Activated CD8-positive, alpha-beta memory T cell treated with anti-CD3 and anti-CD28 coated beads, Interleukin-2, amount 10 ng/mL, durations not matched to agents 7 days and 5 days (primary cell): ENCODE measurements at places on chromosomes 12 and 14.

DNA sequence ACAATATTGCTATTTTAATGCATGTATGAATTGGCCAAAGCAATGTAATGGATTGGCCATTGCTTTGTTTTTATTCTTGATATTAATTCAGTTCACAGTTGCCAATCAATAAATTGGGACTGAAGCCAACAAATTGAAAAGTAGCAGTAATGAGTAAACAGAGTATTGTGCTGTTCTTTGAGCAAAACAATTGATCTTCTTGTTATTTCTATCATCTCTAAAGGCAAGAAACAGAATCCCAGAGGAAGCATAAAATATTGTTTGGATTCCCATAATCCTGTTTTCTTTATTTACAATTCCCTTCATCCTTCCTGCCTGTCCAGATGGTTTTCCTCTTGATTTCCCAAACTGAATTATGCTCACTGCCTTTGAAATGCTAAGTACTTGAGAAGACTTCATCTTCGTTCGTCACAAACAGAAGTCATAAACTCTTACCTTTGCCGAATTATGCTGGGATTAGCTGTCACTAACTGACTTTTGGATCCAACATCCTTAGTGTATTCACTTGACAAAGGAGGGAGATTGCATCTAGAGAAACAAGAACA lies 85.9 kb downstream of the ST8SIA1 start:
- no peak overlapping the region for H3K4me3 ChIP-seq
- H3K4me1 ChIP-seq = peaks cover 5% of the 10 kb centered on the region
- no peaks in the 10 kb centered on the region for H3K27me3 ChIP-seq
- no peaks in the 10 kb centered on the region for H3K36me3 ChIP-seq
- no peak overlapping the region for H3K27ac ChIP-seq

- peak overlapping the region; percentile 62 for H3K4me3 ChIP-seq
- H3K36me3 ChIP-seq = peaks cover 55% of the 10 kb centered on the region
- peak overlapping the region; percentile 96 for H3K27ac ChIP-seq
These were observed 434.7 kb downstream of the FUT8 start for GRCh38 chr14:65847075-65847847.

DNA sequence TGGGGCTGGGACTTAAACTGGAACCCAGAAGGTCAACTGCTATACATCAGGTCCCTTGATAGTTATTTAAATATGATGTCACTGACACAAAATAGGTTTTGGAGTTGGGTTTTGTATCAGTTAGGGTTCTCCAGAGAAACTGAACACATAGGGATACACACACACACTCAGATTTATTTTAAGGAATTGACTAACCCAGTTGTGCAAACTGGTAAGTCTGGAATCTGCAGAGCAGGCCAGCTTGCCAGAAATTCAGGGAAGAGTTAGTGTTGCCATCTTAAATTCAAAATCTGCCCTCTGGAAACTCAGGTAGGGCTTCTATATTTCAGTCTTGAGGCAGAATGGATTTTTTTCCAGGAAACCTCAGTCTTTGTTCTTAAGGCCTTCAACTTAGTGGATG lies 36.9 kb downstream of the MAPK1IP1L start:
- H3K36me3 ChIP-seq = no peaks in the 10 kb centered on the region
- no peak overlapping the region for H3K4me3 ChIP-seq
- H3K27me3 ChIP-seq = no peaks in the 10 kb centered on the region
- H3K27ac ChIP-seq = no peak overlapping the region
- H3K4me1 ChIP-seq = peaks cover 32% of the 10 kb centered on the region

DNA sequence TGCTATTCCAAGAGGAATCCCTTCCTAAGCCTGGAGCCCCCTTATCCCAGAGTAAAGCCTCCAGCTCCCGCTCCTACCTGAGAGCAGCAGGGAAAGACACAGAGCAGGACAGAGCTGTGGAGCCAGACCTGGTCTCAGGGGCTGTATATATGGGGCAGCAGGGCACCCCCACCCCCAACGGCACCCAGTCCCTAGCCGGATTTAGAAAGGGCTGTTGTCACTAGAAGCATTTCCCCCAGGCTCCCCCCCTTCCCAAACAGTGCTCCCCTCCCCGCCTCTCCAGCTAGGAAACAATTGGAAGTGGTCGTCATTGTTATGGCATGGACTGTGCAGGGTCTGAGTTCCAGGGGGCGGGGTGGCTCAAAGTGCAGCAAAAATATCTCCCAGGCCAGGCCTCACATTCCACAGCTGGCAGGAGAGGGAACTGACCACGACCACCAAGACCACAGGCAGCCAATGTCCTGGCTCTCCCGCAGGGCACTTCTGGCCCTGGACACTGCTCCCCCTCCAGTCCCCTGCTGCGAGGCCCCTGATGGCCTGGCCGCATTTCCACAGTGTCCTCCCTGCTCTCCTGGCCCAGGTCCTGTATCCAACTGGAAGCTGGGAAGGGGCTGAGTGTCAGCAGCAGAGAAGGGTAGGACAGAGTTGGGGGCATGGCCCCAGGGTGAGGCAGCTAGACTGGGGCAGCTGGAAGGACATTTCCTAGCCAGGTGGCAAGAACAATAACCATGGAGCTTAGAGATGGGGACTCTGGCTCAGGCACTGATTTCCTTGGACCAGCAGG lies at the start of gene MYH7:
TSS of gene MYH7 (minus strand) at position 118 of the 784 bp plus-strand sequence. CDS start 1,928 bp downstream, outside the sequence.
- H3K27ac ChIP-seq = no peak within 1 kb of the TSS
- H3K36me3 ChIP-seq = no peaks in the 10 kb centered on the region
- H3K27me3 ChIP-seq = no peaks in the 10 kb centered on the region
- DNase-seq = no peak

DNA sequence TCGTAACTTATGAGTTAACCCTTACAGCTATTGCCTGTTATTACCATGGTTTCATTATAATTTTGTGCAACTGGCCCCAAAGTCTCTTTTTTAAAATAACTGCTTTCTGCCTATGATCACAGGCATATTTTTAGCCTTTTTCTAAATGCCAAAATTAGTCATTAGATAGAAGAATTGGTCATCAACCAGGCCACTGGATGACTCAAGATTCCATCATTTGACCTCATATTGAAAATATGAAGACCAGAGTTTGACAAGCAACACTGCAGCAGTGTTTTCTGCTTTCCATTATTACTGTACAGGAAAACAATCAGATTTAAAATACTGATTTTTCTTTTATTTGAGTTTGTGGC lies 54.7 kb upstream of the OTOGL start:
- DNase-seq = no peak
- H3K27ac ChIP-seq = no peak overlapping the region
- no peaks in the 10 kb centered on the region for H3K36me3 ChIP-seq
- peaks cover 11% of the 10 kb centered on the region for H3K27me3 ChIP-seq

GRCh38 chr12:53828598-53828997 lies 76.8 kb upstream of the CISTR start:
- no peaks in the 10 kb centered on the region for H3K36me3 ChIP-seq
- no peaks in the 10 kb centered on the region for H3K4me1 ChIP-seq
- H3K27ac ChIP-seq = no peak overlapping the region
- DNase-seq = no peak
- peaks cover 45% of the 10 kb centered on the region for H3K27me3 ChIP-seq

DNA sequence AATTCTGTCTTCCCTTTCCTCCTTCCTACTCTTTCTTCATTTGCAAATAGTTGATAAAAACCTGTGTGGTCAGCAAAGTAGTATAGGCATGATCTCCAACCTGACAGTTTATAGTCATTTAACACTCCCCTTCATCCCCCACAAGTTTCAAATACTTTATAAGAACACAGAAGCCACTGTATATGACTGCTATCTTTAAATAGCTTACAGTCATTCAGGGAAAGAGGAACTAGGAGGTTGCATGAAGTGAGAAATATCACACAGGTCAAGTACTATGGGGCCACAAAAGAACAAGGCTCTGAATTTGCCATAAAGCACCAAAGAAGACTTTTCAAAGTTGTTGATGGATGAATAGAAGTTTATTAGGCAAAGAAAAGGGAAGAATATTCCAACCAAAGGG lies 431.3 kb downstream of the NPAS3 start:
- H3K4me3 ChIP-seq = no peak overlapping the region
- H3K27ac ChIP-seq = no peak overlapping the region
- DNase-seq = no peak

DNA sequence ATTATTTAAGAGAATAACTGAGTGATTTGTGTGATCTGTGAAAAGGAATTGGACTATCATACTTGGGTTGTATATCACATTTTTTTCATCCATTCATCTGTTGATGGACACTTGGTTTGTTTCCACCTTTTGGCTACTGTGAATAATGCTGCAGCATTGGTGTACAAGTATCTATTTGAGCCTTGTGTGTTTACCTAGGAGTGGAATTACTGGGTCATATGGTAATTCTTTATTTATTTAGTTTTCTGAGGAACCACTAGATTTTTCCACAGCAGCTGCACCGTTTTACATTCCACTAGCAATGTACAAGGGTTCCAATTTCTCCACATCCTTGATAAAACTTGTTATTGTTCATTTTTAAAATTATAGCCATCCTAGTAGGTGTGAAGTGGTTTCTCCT lies 56.1 kb downstream of the APAF1 start:
- H3K4me1 ChIP-seq = peaks cover 18% of the 10 kb centered on the region
- no peak overlapping the region for H3K27ac ChIP-seq
- DNase-seq = no peak

GRCh38 chr12:106854723-106855122 lies 80.2 kb downstream of the RIC8B start:
- H3K4me3 ChIP-seq = no peak overlapping the region
- H3K36me3 ChIP-seq = peaks cover 12% of the 10 kb centered on the region
- DNase-seq = no peak
- peaks cover 4% of the 10 kb centered on the region for H3K4me1 ChIP-seq

GRCh38 chr14:105737504-105738246 lies 211.3 kb downstream of the TMEM121 start:
- no peak overlapping the region for H3K4me3 ChIP-seq
- H3K36me3 ChIP-seq = no peaks in the 10 kb centered on the region
- H3K27ac ChIP-seq = no peak overlapping the region
- H3K4me1 ChIP-seq = no peaks in the 10 kb centered on the region
- DNase-seq = no peak

- H3K4me3 ChIP-seq = no peak overlapping the region
- peaks cover 15% of the 10 kb centered on the region for H3K4me1 ChIP-seq
- DNase-seq = no peak
- no peaks in the 10 kb centered on the region for H3K27me3 ChIP-seq
- H3K36me3 ChIP-seq = peaks cover 5% of the 10 kb centered on the region
- H3K27ac ChIP-seq = no peak overlapping the region
These were observed 74.4 kb downstream of the PAPLN start for GRCh38 chr14:73311708-73312030.

DNA sequence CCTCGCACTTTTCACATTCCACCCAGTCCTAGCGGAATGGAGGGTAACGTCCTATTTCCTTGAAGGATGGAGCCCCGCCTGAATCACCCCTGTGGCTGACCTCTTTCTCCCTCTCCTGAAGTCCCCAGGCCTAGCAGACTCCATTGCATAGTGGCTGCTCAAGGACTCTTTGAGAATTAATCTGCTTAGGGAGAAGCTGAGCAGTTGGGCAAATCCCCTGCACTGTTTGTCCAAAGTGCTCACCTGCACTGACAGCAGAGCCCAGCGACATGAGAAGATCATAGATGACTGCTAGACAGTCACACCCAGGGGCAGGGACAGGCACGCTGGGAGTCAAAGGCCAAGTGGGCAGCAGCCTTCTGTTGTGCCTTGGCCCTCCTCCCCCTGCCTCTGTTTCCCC lies 37.7 kb upstream of the DICER1 start:
- no peaks in the 10 kb centered on the region for H3K4me1 ChIP-seq
- peaks cover 4% of the 10 kb centered on the region for H3K27me3 ChIP-seq
- no peak for DNase-seq
- H3K36me3 ChIP-seq = no peaks in the 10 kb centered on the region
- H3K4me3 ChIP-seq = no peak overlapping the region

DNA sequence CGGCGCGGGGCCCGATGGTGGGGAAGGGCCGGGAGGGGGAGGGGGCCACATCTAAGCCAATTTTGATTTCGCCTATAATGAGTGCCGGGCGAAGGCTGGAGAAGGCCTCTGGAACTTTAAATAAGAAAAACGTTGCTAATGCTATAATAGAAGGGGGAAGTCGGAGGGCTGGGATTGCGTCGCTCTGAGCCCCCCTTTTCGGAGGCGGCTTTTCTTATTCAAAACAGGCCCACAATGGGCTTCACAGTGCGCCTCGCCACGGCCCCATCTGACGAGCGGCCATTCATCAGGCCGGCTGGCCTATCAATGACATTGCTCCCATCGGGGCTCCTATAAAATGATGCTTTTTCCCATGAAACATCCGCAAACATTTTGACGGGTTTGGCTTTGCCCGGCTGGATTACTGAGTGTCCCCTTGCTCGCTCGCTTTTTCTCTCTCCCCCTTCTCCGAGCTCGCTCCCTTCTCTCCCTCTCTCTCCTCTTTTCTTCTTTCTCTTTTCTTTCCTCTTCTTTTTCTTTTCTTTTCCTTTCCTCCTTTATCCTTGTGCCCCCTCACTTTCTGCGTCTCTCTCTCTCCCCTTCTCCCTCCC lies at the start of gene RFX4:
TSS of gene RFX4 (plus strand) at position 364 of the 590 bp plus-strand sequence. CDS start 317 bp downstream, outside the sequence.
- peaks cover 87% of the 10 kb centered on the region for H3K27me3 ChIP-seq
- H3K36me3 ChIP-seq = no peaks in the 10 kb centered on the region
- DNase-seq = no peak
- H3K4me3 ChIP-seq = peak within 1 kb of the TSS; percentile 52
- peak within 1 kb of the TSS; percentile 52 for H3K27ac ChIP-seq

- no peak for DNase-seq
- H3K4me1 ChIP-seq = peaks cover 23% of the 10 kb centered on the region
- no peaks in the 10 kb centered on the region for H3K36me3 ChIP-seq
- no peak overlapping the region for H3K4me3 ChIP-seq
- H3K27ac ChIP-seq = no peak overlapping the region
These were observed 38.2 kb upstream of the EML1 start for GRCh38 chr14:99755068-99755405.

DNA sequence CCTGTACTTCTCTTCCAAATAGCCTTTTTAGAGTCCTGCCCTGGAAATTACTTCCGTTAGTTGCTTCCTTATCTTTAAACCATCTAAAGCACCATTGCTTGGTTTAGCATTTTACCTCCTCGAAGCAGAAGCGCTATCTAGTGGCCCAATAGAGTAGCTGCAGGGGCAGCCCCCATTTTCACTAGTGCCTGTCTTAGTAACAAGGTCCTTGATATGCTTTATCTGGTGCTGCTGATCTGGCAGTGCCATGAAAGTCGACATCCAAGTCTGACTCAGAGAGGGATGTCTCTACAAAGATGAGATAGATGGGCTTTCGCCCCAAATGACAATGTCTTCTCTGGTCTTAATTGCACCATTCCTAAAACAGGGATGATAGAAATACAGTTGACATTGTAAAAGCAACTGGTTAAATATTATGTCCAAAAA lies 25.0 kb upstream of the CIT start:
- no peaks in the 10 kb centered on the region for H3K36me3 ChIP-seq
- peaks cover 6% of the 10 kb centered on the region for H3K4me1 ChIP-seq
- H3K4me3 ChIP-seq = no peak overlapping the region
- no peak overlapping the region for H3K27ac ChIP-seq
- peaks cover 7% of the 10 kb centered on the region for H3K27me3 ChIP-seq

GRCh38 chr12:127770118-127770517 lies 496.9 kb upstream of the TMEM132C start:
- H3K27me3 ChIP-seq = no peaks in the 10 kb centered on the region
- no peak for DNase-seq
- no peaks in the 10 kb centered on the region for H3K4me1 ChIP-seq
- no peaks in the 10 kb centered on the region for H3K36me3 ChIP-seq

GRCh38 chr12:8697120-8697475 lies 693 bp upstream of the RIMKLB start:
- H3K4me1 ChIP-seq = peaks cover 12% of the 10 kb centered on the region
- H3K4me3 ChIP-seq = peak overlapping the region; percentile 83
- no peak overlapping the region for H3K27ac ChIP-seq
- peaks cover 53% of the 10 kb centered on the region for H3K27me3 ChIP-seq
- no peaks in the 10 kb centered on the region for H3K36me3 ChIP-seq
